KBM-7 (cell line): ENCODE measurements at places on chromosomes 13 and 19.

GRCh38 chr13:30928978-30929377, 3.5 kb upstream of the TEX26 start:
- no peak for DNase-seq

- DNase-seq: no peak
These were observed 13.7 kb downstream of the EPHX3 start for GRCh38 chr19:15218501-15218900.

GRCh38 chr13:90974249-90974975, 373.1 kb upstream of the MIR17HG start:
- DNase-seq: no peak

GRCh38 chr13:24308068-24308445, 1.3 kb upstream of the C1QTNF9 start:
- DNase-seq: no peak

DNA sequence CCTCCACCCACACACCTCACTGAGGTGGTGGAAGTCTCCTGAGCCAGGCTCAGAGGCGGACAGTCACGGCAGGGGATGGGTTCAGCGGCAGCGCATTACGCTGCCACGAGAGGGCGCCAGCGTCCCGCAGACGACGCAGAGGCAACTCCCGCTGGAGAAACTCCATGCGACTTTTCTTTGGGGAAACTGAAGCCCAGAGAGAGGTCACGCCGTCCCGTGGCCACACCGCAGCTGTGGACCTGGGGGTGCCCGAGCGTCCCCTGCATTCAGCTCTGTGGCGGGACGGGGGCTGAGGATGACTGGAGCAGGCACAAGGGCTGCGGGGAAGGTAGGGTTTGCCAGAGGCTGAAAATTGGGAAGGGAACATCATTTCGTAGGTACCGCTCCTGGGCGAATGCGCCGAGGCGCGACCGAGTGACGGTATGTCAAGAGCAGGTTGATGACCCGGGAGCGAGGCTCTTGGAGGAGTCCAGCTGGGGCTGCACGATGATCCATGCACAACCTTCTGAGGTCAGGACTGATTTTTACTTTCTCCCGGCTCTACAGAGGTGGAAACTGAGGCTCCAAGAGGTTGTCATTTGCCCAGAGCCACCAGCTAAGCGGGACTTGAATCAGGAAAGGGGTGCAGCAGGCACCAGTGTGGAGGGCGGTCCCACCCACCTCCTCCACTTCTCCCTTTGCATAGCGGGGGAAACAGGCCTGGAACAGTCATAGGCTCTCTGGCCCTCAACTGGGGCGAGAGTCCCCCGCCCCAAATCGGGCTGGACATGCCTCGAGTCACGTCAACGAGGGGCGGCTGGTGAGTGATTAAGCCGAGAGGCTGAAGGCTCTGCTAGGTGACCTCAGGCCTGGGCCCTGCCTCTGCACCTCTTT, 690 bp upstream of the ARRDC2 start:
- DNase-seq: peak; percentile 85

DNA sequence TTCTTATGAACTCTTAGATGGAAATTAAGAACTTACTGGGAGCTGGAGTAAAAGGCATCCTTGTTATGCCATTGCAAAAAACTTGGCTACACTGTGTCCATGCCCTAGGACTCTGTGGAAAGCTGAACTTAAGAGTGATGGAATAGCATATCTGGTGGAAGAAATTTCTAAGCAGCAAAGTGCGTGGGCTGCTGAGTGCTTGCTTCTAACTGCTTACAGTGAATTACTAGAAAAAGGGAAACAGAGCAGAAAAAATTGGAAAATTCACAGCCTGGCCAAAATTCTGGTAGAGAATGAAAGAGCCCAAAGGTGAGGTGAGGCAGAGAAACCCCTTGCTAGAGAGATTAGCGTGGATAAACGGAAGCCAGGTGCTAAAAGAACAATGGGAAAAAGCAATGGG, 44.3 kb downstream of the ALOX5AP start:
- DNase-seq: no peak

GRCh38 chr19:4712771-4713170, 10.9 kb downstream of the DPP9 start:
- DNase-seq: no peak

DNA sequence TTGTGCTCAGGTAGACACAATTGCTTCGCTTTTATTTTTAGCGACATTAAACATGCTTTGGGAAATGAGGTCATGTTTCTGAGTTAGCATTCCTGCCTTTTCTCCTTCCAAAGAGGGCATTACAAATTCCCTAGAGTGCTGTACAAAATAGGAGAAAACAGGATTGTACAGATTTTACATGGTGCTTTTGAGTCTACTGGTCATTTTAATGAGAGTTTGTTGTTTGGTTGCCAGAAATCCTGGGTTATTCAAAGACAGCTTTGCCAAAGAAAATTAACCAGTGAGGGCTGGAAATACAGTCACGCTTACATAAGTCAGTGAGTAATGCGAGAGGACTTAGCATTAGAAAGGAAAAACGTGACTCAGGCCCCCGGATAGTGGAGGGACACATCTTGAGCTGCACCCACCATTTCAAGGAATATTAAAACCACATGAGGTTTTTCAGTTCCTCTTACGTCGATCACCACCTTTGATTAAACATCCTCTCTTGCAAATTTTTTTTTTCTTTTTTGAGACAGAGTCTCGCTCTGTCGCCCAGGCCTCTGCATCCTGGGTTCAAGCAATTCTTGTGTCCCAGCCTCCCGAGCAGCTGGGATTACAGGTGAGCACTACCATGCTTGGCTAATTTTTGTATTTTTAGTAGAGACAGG, 55.4 kb downstream of the SACS start:
- DNase-seq: peak; percentile 84

GRCh38 chr13:110027470-110028240, 241.3 kb upstream of the IRS2 start:
- DNase-seq: no peak

- no peak for DNase-seq
These were observed 5.4 kb downstream of the MAP1S start for GRCh38 chr19:17724655-17725054.

- no peak for DNase-seq
These were observed 17.8 kb downstream of the GATAD2A start for GRCh38 chr19:19423322-19423721.

GRCh38 chr13:32022311-32022710, 9.3 kb upstream of the FRY start:
- no peak for DNase-seq

DNA sequence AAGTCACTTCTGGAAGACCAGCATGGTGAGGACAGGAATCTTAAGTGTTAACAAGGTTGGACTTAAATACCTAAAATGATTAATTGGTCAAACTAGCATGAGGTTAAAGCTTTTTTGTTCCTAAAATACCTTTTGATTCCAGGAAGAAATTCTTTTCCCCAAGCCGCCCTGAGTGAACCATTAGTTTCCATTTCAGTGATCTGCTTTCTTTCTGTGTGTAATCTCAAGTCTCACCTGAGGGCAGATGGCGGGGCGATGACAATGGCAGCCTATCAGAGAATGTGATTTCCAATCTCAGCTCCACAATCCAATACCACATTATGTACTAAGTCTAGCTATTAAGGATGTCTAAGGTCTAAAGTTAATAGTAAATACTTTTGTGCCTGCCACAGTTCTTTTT, 390.9 kb upstream of the SGCG start:
- DNase-seq: no peak

GRCh38 chr13:92256211-92256610, 857.8 kb downstream of the GPC5 start:
- no peak for DNase-seq

DNA sequence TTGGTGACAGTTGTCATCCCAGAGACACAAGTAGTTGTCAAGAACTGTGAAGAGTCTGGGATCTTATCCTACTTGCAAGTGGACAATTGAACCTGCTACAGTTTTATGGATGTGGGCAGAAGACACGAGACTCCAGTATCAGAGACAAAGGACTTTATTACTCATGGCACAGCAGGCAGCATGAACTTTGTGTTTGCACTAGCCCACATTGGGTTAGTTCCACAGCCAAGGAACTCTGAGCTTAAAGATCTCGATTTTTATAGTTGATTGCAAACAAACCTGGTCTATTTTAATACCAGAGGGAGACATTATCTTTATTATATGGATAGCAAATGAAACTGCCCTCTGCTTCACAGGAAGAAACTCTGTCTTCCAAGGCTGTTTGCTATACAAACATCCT, 16.0 kb upstream of the TPM4 start:
- DNase-seq: no peak

DNA sequence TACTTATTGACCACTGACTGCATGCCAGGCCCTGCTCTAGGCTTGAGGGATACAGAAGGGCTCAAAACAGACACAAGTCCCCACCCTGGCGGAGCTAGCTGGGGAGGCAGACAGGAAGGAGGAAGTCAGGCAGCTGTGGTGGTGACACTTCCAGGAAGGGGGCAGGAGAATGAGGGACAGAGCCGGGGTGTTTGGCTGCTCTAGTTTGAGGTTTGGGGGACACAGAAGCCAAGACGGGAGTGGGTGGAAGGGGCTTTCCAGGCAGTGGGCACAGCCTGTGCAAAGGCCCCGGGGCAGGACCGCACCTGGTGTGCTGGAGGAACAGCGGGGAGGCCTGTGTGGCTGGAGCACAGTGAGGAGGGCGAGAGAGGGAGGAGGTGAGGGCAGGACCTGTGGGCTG, 4.0 kb downstream of the MRPL54 start:
- DNase-seq: no peak

GRCh38 chr19:28594737-28595136, 618.2 kb downstream of the UQCRFS1 start:
- DNase-seq: no peak

DNA sequence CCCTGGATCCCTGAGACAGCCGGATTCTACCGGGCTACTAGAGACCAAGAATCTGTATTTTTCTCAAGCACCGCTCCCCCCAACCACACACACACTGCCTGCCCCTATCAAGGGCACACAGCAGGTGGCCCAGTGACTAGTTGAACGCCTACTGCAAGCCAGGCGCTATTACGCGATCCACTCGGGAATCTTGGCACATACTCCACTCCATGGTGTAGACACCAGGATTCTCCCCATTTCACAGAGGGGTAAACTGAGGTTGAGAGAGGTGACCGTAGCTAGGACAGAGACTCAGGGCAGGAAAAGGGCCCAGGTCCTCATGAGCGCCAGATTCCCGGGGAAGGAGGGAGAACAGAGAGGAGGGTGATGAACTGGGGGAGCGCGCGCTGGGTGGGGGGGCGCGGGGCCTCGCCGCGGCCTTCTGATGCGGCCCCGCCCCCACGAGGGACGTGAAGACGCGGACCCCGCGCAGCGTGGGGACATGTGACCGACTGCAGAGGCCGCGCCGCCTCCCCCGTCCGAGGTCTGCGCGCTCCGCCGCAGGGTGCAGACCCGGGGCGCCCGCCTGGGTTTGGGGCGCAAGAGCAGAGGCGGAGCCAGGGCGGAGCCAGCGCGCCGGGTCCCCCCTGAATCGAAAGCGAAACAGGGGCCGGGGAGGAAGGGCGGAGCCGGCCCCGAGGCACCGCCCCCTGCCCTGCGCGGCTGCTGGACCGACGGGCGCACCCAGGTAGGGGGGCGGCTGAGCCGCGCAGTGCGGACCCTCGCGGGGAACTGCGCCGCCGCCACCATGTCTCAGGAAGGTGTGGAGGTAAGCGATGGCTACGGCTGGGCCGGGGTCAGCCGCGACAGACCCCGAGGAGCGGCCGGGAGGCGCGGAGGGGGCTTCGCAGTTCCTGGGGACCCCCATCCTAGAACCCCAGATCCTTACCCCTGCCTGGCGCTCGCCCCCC, at the start of gene SHFL:
Gene SHFL (plus strand): TSS at position 677 of the 950 bp plus-strand sequence. CDS start 111 bp downstream, at position 788.
- peak; percentile 75 for DNase-seq

- no peak for DNase-seq
These were observed 584.6 kb downstream of the GPC6 start for GRCh38 chr13:93811071-93811737.

- peak; percentile 47 for DNase-seq
These were observed 1.9 kb downstream of the CDK8 start for GRCh38 chr13:26255691-26256277.

GRCh38 chr19:51507640-51508058, 6.0 kb upstream of the SIGLEC12 start:
- DNase-seq: no peak

- no peak for DNase-seq
These were observed 93.6 kb downstream of the DPF1 start for GRCh38 chr19:38130399-38130798.

DNA sequence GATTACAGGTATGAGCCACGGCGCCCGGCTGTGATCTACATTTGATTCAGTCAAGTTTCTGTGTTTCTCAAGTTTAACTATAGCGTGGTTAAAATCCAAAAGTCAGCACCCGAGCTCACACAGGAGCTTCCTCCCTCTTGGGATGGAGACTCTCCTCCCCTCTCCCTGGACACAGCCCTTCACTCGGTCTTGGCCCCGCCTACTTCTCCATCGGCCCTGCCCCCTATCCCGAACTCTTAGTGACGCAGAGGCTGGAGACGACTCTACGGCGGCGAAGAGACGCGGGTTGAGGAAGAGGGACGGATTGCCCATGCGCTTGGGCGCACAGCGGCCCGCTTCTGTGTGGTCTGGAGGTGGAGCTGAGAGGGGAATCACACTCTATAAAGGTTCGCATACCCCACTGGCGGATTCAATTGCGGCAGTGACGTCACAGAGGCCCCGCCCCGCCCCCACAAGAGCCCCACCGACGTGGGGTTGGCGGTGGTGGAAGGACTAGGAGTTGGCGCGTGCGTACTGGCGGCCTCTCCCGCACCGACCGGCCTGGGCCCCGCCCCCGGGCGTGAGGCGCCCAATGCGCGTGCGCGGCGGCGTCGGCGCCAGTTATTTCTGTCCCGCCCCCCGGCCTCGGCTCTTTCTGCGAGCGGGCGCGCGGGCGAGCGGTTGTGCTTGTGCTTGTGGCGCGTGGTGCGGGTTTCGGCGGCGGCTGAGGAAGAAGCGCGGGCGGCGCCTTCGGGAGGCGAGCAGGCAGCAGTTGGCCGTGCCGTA, at the start of gene TRIM28:
Gene TRIM28 (plus strand): TSS at position 239 of the 765 bp plus-strand sequence. CDS start 694 bp downstream, outside the sequence.
- peak; percentile 99 for DNase-seq

GRCh38 chr13:48675247-48675646, 21.5 kb downstream of the CYSLTR2 start:
- no peak for DNase-seq

DNA sequence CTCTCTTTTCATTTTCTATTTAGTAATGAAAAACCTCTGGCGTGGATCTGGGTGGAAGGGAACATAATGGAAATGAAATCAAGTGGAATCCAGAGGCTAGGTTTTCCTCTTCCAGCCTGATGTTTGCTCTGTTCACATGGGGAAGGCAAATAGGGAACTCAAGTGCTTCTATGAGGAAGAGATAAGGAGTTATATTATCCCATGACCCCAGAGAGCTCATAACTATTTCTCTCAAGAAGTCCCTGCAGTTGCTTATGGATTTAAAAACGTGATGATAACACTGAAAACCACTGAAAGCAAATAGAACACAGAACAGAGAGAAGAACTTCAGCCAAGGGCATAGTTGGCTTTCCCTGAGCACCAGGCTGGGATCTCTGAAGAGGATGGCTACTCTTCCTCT, 157.8 kb downstream of the B3GLCT start:
- DNase-seq: no peak

DNA sequence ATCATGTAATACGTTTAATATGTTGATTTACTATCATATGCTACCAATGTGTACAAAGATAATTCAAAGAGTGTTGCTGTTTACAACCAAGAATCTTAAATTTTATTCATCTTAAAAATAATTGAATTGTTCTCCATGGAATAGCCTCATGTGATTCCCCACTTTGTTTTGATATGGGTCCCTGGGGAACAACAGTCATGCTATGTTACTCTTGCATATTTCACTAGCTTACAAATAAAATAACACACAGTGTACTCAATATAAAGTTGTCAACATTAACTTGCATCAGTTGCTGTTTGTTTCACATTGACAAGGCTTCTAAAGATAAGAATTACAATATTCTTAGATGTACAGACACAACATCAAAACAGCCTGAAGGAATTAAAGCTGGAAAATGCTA, 2.3 kb downstream of the ENOX1 start:
- DNase-seq: no peak
